ENCODE measurements at places on chromosomes 4 and X.

- DNase-seq: no peak
Measured at GRCh38 chrX:45126158-45126557, 74.5 kb downstream of the DIPK2B start.

- no peak for DNase-seq
Measured at GRCh38 chr4:24278693-24279092, 305.7 kb downstream of the DHX15 start.

DNA sequence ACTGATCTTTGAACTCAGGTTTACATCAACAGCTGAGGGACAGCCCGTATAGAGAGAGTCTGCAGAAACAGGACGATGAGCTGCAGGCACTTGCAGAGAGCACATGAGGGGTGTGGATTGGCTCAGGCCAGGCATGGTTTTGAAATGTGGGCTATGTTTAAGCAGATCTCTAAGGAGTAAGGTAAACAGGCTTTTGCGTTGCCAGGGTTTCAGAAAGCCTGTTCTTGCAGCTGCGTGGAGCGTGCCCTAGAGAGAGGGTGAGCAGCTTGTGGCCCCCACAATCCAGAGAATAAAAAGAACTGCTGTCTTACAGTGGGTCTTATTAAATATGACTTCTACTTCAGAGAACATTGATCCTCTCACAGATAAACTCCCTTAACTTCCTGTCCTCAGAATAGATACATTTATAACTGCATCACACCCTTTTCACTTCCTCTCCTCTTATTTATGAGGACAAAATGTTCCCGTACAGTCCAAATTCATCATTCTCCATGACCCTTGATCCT, 64.1 kb downstream of the TMA16 start:
- DNase-seq: no peak

- no peak for DNase-seq
Measured at GRCh38 chrX:119488749-119489148, 20.5 kb downstream of the SLC25A5 start.

GRCh38 chr4:130165381-130165780, 1069.4 kb downstream of the C4orf33 start:
- DNase-seq: no peak

- no peak for DNase-seq
Measured at GRCh38 chr4:75848891-75849290, 53.4 kb downstream of the PPEF2 start.

DNA sequence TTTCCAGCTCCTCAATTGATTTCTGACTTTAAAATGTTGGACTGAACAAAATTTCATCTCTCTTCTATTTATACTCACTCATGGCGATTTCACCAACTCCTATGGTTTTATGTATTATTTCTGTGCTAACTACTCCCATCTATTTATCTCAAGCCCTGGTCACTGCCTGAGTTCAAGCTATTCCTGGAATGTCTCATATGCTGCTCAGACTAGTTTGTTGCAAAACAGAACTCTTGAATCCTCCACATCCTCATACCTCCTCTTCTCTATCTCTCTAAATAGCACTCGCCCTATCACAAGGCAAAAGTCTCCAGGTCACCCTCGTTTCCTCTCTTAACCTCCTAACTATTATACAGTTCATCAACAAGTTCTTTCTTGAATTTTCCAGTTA, 19.0 kb upstream of the DDX60 start:
- DNase-seq: no peak

- no peak for DNase-seq
Measured at GRCh38 chrX:6708676-6709380, 173.9 kb upstream of the VCX3A start.

DNA sequence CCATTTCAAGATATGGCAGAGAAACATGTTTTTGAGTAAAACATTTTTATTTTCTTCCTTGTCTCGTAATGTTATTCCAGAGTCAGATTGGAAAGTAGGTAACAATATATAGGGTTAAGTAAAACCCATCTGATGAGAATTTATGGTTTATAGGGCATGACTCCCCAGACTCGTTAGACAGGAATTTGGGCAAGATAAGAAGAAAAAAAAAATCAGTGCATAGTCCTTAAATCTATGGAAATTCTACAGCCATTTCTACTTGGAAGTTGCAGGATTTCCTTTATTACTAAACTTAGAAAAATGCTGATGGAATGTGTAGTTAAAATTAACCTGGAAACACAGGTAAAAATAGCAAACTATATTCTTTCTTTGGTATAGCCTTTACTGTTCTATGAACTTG, 366.1 kb upstream of the MAGEB16 start:
- DNase-seq: no peak

- DNase-seq: no peak
Measured at GRCh38 chrX:14508025-14508690, 21.2 kb upstream of the GLRA2 start.

DNA sequence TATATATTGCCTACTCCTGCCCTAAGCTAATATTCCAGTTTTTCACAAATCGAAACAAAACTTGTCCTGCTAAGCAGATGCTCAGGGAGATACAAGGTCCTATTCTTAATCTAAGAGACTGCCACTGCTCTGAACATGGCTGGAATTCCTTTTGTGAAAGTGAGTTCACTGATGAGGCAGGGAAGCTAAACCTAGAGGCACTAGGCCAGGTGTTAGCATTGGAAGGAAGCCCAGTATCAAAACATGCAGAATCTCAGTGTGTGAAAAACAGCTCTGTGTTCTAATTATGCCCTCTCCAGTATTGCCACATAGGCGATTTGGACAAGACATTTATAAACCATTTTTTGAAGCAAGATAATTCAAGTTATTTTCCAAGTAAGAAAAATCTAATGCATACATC, 47.6 kb downstream of the ABCG2 start:
- DNase-seq: no peak

DNA sequence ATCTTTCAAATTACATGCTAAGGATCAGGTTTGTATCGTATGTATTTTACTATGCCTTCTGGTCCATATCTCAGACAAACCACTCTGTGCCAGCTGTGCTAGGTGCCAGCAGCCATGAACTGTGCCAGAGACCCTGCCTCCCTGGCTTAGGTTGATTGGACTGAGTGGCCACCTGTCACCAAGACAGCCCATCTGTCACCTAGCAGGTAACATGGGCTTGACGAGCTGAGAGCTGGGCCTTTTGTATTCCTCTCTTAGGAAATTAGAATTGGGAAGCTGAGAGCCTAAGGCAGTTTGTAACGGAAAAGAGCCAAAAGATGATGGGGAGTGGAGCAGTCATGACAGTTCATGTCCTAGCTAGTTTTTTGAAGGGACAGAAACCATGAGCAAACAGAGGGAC, 42.5 kb downstream of the TMEM164 start:
- DNase-seq: no peak

- DNase-seq: no peak
Measured at GRCh38 chr4:76702440-76703122, 195.4 kb downstream of the SOWAHB start.

- DNase-seq: peak; percentile 28
Measured at GRCh38 chrX:120308959-120309872, 2.0 kb downstream of the TMEM255A start.

GRCh38 chr4:8646296-8647093, 53.9 kb downstream of the CPZ start:
- no peak for DNase-seq

GRCh38 chr4:163467082-163467770, 6.3 kb downstream of the TKTL2 start:
- DNase-seq: no peak

GRCh38 chrX:1075741-1076140, 136.7 kb downstream of the CRLF2 start:
- DNase-seq: no peak

- DNase-seq: no peak
Measured at GRCh38 chr4:76585897-76586360, 150.9 kb downstream of the SHROOM3 start.

DNA sequence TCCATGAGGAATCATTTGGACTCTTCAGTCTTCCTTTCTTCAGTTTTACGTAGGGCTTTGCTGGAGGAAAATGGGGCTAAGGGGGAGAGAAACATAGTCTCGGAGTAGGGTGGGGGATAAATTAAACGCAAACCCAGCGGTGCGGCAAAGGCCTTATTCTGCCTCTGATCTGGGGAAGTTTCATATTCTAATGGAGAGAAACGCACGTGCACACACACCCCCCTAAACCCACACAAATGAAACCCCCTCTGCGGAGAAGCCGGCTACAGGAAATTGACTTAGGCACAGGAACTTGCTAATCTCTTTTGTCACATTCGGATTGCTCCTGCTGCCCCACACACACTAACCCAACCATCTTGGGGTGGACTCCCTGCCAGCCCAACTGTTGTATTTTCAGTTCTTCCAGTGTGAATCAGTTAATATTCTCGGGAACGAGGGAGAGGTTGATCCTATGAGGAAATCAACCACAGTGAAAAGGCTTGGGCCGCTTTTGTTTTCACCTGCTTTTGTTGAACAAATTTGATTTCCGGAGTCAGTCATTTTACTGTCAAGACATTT, at the start of gene RHOH:
TSS of gene RHOH (plus strand) at position 308 of the 558 bp plus-strand sequence. CDS start 46,356 bp downstream, outside the sequence.
- peak; percentile 60 for DNase-seq

GRCh38 chrX:133586443-133586842, 171.2 kb upstream of the GPC4 start:
- DNase-seq: no peak

- no peak for DNase-seq
Measured at GRCh38 chrX:141279476-141279875, 37.2 kb upstream of the SPANXC start.

DNA sequence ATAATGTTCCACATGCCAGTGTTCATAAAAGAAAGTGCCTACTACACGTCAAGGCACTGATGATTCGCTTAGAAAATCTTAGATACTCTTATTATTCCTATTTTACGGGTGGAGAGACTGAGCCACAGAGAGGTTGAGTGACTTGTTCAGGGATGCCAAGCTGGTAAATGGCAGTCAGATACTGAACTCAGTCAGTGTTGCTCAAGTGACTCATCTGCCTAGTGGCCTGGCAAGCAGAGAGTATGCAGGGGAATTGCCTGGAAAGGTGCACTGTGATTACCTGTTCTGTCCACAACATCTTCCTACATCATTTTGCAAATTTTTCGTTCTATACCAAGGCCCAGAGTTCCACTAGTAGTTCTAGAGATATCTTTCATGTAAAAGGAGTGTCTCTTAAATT, 68.4 kb downstream of the RAPGEF2 start:
- no peak for DNase-seq

DNA sequence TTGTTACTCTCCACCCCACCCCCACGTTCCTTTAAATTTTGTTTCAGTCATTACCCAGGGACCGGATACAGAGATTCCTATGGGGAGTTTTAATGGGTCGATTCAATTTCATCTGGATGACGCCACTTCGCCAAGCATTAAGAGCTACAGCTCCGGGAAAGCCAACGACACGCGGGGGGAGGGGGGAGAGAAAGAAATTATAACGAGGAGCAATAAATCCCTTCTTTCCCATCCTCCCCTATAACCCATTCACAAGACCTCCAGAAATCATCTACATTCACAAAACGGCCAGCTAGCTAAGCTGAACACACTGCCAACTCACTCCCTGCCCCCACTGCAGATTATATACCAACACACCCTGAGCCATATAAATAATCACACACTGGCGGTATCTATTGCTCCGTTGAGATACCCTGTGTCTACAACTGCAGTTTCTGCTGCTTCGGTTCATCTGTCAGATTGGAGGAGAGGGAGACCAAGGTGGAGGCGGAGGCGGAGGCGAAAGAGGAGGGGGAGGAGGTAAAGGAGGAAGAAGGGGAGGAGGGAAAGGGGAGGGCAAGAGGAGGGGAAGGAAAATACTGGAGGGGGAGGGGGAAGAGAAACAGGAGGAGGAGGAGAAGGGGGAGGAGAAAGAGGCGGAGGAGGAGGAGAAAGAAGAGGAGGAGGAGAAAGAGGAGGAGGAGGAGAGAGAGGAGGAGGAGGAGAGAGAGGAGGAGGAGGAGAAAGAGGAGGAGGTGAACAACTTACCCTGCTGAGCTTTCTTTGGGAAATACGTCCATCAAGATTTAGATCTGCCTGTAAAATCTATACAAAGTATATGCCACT, 113.9 kb upstream of the VAMP7 start:
- peak; percentile 1 for DNase-seq

DNA sequence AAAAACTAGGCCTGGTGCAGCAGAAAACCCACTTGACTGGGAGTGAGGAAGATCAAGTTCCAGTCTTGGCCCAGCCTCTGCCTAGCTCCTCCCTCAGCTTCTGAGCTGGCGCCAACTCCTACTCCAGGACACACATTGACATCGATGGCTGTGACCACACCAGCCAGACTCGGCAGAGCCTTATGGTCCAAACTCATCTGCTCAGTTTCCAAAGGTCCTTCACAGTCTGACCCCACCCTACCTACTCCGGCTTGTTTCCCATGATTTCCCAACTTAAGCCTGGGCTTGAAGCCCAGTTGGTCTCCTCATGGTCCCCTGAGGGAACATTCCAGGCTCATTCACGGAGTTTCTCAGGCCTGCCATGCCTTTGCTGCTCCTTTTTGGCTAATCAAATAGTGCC, 10.1 kb downstream of the ELF4 start:
- no peak for DNase-seq

- DNase-seq: no peak
Measured at GRCh38 chr4:102601586-102602227, 100.5 kb downstream of the NFKB1 start.

DNA sequence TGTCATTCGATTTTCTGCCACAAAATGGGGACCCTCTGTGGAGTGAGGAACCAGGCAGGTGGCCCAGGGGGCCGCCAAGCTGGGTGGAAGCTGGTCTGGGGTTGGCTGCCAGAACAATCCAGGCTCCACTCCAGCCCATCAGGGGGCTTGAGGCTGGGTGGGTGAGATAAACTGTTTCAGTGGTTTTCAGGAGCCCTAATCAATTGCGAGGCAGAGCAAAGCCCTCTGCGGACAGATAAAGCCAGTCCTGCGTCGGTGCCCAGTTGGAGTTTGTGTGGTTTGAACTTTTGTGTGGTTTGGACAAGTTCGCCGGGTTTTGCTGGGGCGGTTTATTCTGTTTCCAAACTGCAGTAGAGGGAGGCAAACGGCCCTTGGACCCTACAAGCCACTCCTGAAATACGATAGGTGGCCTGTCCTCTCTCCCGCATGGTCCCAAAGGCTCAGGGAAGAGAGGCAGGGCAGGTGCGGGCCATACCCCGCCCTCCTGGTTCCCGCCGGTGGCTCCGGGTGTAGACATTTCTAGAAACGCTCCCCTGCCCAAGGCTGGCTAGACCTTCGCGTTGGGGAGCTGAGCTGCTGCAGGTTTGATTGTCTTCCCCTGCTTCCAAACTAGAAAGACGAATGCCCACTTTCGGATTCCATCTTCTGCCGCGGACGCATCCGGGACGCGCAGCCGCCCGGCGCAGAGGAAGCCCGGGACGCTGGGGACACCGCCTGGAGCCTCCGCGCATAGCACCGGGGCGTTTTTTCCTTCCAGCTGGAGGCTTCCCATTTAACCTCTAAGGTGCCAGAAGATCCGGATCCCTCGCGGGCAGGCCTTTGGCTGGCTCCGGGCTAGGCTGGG, 169.0 kb upstream of the BCOR start:
- DNase-seq: peak; percentile 34

GRCh38 chr4:24894846-24895245, 18.0 kb downstream of the CCDC149 start:
- DNase-seq: no peak

DNA sequence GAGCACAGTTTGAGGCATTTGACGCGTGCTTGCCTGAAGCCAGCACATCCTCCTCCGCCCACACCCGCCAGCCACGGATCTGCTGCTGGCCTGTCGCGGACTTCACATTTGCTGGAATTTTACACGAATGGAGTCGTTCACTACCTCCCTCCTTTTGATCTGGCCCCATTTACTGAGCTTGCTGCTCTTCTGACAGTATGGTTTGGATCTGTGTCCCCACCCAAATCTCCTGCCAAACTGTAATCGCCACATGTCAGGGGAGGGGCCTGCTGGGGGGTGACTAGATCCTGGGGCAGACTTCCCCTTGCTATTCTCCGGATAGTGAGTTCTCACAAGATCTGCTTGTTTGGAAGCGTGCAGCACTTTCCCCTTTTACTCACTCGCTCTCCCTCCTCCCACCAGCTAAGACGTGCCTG, 19.9 kb upstream of the CPLX1 start:
- DNase-seq: no peak

GRCh38 chrX:21975812-21976211, 35.3 kb downstream of the SMS start:
- DNase-seq: no peak
